Naive thymus-derived CD4-positive, alpha-beta T cell (primary cell): ENCODE measurements at places on chromosomes 12 and 14. TPM values are rescaled to one million over a fixed set of nuclear protein-coding genes. Genes with fewer than 3 reads are reported as not detected.

Gene TNS2
- 0.73 and 1.7 TPM in 2 replicates for total RNA-seq

Gene ASCL1
- total RNA-seq, result not detected

DNA sequence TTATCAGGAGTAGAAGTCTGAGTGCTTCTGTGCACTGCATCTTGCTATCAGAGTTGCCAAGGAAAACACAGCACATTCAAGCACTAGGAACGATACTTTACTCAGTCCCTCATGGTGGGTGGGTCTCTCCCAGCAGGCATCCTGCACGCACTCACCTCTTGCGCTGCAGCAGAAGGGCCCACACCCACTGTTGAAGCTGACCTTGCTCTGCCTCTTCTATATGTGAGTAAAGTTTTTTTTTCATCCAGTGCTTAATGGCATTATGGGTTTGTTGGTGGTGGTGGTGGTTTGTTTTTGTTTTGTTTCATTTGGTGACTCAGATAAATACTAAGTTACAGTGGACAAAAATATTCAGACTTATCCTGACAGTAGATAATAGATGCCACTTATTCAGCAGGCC is 348.5 kb downstream of the EGLN3 start:
- no peak for DNase-seq

- DNase-seq, result no peak
Observed at GRCh38 chr12:11965258-11965910, 105.4 kb upstream of the BCL2L14 start.

GRCh38 chr12:16350682-16351081 is 3.2 kb downstream of the MGST1 start:
- DNase-seq, result no peak

- DNase-seq, result no peak
Observed at GRCh38 chr14:34937876-34938275, 44.9 kb upstream of the SRP54 start.

GRCh38 chr12:95257541-95257940 is 39.9 kb downstream of the VEZT start:
- no peak for DNase-seq

DNA sequence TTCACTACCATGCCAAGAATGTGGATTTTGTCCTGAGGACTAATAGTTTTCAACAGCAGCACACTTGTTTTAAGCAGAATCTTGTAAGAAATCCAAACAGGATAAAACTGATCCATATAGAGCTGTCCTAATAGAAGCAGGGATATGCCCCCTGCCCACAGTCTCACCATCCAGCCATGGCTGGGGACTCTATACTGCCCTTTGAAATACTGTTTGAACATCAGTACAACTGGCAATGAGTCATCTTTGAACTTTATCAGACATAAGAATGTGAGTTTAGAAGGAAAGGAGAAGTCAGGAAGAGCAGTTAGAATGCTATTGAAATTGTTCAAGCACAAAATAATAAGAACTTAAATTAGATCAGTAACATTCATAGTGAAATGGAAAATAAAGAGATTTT is 3.8 kb upstream of the C12orf42 start:
- no peak for DNase-seq

DNA sequence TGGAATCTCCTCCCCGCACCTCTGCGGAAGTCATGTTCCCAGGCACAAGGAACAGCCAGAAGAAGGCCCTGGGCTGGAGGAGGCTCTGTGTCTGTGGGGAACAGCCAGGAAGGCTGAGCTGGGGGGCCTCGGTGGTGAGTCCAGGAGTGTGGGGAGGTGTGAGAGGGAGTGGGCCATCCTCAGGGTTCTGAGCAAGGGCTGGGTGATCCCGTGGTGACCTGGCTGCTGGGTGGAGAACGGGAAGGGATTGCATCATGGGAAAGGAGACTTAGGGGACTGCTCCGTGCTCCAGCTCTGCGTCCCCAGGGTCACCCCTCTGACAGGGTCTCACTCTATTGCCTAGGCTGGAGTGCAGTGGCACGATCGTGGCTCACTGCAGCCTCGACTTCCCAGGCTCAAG is 13.8 kb downstream of the AACS start:
- no peak for DNase-seq

DNA sequence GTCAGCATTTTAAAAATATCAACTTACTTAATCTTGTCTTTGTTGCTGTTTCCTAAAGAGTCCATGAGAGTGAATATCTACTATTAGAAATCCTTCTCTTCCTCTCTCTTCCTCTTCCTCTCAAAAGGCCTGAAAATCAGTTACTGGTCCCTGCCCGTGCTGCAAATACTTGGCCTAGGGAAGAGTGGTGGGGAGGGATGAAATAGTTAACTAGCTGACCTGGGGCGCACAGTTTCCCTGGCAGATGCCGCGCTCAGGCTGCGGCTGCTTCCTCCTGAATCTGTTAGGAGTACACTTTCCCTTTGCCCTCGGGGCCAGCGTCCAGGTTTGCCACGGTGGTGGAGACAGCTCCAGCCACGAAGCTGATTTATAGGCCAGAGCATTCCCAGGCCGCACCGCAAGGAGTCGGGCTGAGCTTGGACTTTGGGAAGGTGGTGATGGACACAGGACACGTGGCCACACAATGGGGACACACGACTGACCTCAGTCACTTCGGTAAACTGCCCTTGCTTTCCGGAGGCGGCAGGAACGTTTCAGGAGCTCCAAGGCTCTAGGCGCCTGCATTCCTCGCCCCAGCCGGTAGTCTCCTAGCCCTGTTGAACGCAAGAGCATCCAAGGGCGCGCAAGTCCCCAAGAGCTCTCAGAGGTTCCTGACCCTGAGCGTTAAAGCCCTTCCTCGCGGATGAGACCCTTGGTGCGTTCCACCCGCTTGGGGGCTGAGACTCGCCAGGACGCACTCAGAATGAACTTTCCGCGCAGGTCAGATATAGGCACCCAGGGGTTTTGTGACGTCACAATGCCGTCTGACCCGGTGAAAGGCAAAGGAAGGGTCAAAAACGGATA is 7.1 kb upstream of the ASCL1 start:
- no peak for DNase-seq

DNA sequence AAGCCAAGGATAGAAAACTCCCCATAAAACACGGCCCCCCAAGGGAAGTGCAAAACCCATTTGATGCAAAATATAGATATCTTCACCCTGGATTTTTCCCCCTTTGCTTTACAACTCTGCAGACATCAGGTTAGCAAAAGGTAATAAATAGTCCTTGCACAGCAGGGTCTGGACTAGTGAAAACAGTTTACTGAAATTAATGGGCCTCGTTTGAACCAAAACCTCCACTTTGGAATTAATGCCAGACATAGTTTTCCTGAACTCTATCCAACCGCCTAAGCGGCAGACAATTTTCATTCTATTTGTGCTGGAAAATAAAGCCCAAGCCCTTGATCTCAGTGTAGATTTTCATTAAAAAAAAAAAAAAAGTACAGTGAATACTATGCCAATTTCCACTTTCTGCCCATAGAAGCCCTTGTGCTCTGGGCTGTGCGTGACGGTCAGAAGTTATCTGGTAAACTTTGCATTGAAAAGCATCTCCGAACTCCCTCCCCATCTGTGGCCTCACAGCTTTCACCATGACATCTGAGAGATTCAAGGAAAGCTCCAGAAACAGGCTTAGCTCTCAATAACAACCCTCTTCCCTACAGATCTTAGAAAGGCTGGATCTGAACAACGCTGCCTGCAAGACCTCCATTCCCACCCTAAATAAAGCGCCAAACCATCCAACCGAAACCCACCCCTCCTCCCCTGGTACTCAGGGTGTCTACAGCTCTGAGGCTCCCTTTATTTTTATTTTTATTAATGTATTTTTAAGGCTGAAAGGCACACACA is 11.0 kb upstream of the IRF2BPL start:
- peak; percentile 13 for DNase-seq

- DNase-seq, result no peak
Observed at GRCh38 chr14:68622856-68623255, 170.0 kb downstream of the ZFP36L1 start.

GRCh38 chr14:104011824-104012517 is 69.6 kb upstream of the RD3L start:
- no peak for DNase-seq

DNA sequence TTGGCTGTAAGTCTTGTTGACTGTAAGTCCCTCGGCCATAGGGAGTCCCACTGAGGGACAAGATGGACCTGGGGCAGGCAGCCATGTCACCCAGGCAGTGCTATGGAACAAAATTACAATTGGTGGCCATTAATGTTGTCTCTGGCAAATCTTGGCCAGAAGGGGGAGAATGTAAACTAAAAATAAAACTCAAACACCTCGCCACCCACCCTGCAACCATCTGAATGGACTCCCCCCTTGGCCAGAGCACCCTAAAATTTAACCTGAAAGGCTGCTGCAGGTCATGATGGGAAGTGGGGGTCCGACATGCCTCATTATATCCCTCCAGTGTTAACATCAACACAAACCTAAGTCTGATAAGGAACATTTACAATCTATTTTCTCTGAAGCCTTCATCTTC is 8.2 kb downstream of the SLC22A17 start:
- DNase-seq, result no peak

DNA sequence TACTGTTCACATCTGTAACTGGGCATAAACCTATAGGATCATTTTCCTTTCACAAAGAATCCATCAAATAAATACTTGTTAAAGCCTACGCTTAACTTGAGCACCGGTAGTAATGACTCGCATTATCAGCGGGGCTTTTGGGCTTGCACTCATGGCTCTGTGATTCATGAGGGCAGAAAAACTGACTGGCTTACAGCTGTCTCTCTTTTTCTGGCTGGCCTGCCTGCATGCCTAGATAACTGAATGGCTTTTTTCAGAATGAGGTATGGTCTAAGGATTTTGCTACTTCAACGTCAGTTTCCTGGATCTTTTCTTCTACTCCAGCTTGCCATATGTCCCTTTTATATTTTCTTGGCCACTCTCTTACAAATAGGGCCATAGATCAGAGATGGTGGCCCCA is 531.1 kb downstream of the NRXN3 start:
- DNase-seq, result no peak

- DNase-seq, result no peak
Observed at GRCh38 chr12:11881835-11882234, 188.9 kb upstream of the BCL2L14 start.
